ENCODE measurements at places on chromosomes 7 and 10.

DNA sequence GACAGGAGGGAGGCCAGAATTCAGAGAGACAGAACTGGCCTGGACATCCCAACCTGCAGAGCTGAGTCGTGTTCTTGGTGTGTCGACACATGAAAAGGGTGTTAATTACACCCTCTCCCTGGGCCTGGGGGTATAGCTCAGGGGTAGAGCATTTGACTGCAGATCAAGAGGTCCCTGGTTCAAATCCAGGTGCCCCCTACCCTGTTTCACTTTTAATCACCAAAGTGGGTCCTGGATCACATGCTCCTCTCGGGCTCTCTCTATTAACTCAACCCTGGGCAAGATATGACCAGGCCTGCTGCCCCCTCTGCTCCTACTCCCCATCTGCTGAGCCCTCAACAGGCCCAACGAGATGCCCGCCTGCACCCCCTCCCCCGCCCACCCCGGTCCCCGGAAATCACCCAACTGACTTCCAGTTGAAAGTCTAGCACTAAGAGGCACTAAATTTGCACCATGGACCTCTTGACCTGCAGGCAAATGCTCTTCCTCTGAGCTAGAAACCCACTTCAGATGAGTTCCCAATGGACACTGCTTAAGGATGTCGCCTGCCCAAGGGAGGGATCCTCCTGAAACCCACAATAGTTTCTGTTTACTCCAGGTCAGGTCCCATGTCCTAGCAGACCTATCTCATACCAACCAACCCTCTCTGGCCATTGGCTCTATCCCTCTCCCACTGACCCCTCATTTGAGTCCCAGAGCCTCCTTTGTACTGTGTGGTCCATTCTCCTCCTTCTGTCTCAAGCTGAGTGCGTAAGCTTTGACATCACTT, 137.6 kb downstream of the ZNF467 start:
- DNase-seq, result no peak

DNA sequence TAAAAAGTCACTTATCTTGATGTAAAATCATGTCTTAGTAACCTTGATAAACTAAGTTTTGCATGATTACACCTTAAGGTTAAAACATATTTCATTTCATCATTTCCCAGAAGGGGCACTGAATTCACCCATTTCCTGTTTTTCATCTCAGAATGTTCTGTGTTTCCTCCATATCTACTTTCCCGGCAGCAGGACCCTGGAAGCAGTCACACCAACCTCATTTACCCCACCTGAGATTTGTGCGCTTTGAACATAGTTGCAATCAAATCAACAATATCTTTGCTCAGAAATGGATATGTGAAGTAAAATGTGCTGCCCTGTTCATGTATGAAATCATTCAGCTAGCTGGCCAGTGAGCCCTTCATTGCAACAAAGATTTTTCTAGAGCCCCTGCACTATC, 46.8 kb downstream of the IKZF1 start:
- no peak for DNase-seq

- no peak for DNase-seq
These were observed 169.4 kb downstream of the AKR1D1 start for GRCh38 chr7:138245682-138246081.

DNA sequence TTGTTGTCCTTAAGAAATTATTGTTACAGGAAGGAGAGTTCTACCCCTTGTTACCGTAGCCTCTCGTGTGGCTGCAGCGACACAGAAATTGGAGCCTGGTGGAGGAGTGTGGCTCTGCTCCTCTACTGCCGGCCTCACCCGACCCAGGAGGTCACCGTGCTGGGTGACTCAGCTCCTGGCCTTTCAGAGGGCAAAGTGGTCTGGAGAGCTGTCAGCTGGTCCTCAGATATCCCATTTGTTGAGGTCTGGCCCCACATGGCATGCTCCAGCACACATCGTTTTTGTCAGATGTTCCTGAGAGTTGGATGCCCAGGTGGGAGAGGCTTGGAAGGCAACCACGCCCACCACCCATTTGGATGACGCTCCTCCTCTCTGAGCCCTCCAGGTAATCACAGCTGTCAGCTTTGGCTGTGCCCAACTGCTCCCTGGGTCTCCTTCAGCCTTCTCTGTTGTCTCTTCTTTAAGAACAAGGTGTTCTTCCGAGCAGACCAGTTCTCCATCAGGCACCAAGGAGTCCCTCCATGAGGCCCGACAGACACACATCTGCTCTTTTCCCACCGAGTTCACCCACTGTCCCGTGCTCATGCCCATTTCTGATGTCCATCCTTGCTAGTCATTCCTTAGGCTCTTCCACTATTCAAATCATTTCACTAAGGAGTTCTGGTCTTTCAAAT, 80.3 kb downstream of the RAMP3 start:
- DNase-seq, result no peak

- peak; percentile 22 for DNase-seq
These were observed 697 bp upstream of the SNX13 start for GRCh38 chr7:17940951-17941431.

DNA sequence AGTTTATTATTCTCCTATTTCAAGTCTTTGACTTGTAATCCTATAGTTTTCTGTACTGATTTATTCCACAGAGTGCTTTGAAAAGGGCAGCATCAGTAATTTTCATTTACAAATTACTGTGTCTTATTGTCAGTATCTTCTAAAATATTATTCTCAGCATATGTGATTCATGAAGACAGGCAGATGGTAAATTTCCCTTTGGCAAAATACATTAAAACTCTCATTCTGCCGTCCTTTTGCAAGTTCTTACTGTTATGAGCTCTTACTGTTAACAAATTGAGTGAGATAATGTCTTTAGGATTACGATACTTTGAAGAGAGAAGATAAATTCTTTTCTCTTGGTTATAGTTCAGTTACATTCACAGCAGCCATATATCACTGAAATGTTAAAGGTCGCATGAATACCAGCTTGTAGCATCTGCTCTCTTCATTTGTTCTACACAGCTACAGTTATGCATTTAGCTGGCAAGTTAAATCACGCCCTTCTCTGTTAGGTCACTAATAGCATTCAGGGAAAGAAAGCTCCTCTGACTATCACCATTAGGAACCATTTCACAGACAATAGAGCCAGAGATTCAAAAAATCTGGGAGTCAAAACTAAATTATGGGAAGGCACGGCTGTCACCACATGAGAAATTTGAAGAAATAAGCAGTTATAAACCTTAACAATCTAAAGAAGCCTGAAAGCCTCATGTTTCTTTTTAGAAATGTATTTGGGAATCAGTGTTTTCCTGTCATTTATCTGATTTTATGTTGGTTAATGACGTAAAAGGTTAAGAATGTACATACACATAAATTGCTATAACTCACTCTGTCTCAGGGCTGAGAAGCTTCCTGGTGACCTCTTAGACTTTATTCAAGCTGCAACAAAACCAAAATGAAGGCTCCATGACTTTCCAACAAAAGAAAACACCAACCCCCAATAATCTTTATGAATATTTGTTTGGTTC, 109.6 kb upstream of the SP4 start:
- DNase-seq, result no peak

GRCh38 chr7:140592964-140593671, 47.5 kb downstream of the DENND2A start:
- DNase-seq, result no peak

DNA sequence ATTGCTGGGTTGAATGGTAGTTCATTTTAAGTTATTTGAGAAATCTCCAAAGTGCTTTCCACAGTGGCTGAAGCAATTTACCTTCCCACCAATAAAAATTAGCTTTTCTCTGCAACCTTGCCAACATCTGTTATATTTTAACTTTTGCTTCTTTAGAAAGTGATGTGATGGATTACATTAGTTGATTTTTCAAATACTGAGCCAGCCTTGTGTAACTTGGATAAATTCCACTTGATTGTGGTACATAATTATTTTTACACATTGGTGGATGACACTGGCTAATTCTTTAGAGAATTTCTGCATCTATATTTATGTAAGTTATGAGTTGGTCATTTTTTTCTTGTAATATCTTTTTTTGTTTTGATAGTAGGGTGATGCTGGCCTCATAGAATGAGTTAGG, 634.1 kb downstream of the GALNT17 start:
- no peak for DNase-seq

GRCh38 chr7:30209951-30210350, 74.4 kb upstream of the ZNRF2 start:
- DNase-seq, result no peak

GRCh38 chr10:45064998-45065397, 64.3 kb downstream of the ZNF22 start:
- DNase-seq, result no peak

DNA sequence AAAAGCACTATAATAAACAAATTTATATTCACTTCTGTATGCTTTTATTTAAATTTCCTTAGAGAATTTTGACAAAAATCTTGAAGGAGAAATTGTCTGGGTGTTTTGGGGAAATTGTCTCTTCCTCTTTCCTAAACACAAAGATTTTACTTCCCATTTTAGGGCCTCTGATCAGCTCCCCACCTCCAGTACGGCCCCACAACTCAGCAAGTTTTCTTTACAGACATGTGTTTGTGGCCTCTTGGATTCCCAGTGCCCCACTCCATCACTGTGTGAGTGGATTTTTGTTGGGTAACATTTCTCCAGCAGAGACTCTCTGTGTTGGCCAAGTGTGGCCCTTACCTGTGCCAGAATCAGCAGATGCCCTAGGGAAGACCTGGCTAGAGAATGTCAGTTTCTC, 182.8 kb upstream of the CDC14C start:
- DNase-seq, result no peak

- no peak for DNase-seq
These were observed 150.1 kb downstream of the FAM107B start for GRCh38 chr10:14624600-14624999.

GRCh38 chr10:76268954-76269353, 837.5 kb downstream of the LRMDA start:
- DNase-seq, result no peak

- DNase-seq, result no peak
These were observed 19.8 kb upstream of the ZNF273 start for GRCh38 chr7:64883113-64883905.

DNA sequence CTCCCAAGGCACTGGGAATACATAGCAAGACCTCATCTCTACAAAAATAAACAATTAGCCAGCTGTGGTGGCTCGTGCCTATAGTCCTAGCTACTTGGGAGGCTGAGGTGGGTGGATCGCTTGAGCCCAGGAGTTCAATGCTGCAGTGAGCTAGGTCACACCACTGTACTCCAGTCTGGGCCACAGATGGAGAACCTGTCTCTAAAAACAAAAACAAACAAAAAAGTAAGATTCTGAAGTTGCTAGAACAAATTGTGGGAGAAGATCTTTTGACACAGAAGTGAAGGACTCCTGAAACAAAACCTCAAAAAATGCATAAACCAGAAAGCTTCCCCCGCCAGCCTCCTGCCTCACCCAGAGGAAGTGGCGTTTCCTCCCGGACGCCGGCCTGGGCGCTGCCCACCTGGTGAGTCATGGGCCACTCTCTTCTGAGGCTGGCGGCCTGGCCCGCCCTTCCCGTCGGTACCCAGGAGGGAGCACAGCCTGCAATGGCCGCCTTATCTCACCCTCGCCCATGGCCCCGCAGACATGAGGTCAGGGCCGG, 25.4 kb upstream of the ELN start:
- no peak for DNase-seq

DNA sequence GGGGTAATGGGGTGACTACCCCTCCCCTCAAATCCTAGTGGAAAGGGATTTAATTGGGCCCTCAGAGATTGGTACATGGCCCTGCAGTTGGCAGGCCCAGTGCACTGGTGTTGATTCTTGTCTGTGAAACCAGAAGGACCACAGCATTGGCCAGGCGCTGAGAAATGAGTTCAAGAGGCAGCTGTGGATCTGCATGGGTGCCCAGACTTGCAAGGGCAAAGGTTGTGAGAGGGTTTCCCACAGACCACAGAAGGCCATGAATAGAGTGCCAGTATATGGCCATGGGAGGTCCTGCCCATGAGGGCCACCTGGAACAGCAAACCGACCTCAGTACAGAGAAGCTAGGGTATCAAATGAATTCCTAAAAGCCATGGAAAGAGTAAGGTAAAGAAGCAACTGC, 32.9 kb downstream of the TMEM168 start:
- no peak for DNase-seq

DNA sequence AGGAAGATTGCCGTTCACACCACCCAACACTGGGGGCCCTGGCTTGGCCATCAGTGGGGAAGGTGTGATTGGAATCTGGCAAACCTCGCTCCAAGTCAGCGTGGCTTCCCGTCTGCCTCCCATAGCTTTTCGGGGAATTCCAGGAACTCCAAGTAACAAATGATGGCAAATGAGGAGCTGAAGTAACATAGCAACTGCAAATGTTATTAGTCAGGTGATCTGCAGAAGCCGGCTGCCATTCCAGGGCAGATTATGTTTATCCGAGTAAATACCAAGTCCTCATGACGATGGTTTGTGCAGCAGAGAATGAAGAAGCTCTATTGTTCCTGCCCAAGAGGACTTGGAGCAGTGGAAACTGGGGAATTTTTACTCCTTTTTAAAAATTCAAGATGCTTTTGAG, 270.5 kb upstream of the PODXL start:
- no peak for DNase-seq

GRCh38 chr7:99780588-99780987, 3.4 kb downstream of the CYP3A4 start:
- DNase-seq, result no peak

DNA sequence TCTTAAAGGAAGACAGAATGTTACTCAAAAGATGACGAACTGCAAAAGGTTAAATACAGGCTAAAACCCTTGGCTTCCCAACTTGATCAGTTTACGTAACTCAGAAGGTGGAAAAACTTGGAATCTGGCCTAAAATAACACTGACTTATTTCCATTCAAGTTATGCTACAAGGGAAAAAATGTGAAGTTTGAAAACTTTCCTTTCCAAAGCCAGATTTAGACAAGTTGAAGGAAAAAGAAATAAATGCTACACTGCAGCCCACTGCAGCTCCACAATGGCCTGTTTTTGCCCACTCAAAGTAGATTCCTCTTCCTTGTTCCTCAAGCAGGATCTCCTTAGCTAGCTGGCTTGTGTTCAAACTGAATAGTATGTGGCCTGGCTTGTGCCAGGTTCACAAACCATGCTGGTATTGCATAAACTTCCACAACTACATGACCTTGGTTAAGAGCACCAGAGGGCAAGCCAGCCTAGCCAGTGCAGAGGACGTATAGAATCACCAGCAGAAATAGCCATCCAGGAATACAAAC, 166.2 kb downstream of the CPEB3 start:
- no peak for DNase-seq

DNA sequence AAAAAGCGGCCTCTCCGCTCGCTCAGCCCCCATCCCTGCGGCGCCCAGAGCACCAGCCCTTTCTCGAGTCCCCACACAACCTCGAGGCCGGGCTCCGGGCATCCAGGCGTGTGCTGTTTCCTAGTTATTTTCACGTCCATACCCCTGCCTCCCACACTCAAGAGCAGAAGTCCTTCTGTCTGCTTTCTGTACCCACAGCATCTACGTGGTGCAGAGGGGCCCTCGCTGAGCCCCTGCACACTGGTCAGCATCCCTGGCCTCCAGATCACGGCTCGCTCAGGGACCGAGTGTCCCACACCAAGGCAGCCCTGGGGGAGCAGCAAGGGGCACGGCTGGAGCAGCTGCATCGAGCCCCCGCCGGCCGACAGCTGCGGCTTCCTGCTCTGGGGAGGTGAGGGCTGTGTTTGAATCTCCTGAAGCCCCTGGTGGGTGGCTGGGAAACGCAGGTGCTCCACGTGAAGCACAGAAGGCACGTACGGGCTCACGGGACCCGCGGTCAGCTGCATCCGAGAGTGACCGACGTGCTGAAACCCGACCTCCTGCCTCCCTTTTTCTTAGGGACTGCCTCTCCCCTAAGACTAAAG, 333.1 kb downstream of the DNAJB6 start:
- DNase-seq, result no peak

- no peak for DNase-seq
These were observed 361.8 kb upstream of the ZMIZ1 start for GRCh38 chr10:78706726-78707540.

- no peak for DNase-seq
These were observed 145.7 kb downstream of the REEP3 start for GRCh38 chr10:63666836-63667383.

GRCh38 chr10:119706521-119707278, 19.1 kb upstream of the INPP5F start:
- no peak for DNase-seq

Measured in CD4-positive, CD25-positive, alpha-beta regulatory T cell (primary cell).